NCI-H146 (cell line): ENCODE measurements at places on chromosomes 12 and 14.

DNA sequence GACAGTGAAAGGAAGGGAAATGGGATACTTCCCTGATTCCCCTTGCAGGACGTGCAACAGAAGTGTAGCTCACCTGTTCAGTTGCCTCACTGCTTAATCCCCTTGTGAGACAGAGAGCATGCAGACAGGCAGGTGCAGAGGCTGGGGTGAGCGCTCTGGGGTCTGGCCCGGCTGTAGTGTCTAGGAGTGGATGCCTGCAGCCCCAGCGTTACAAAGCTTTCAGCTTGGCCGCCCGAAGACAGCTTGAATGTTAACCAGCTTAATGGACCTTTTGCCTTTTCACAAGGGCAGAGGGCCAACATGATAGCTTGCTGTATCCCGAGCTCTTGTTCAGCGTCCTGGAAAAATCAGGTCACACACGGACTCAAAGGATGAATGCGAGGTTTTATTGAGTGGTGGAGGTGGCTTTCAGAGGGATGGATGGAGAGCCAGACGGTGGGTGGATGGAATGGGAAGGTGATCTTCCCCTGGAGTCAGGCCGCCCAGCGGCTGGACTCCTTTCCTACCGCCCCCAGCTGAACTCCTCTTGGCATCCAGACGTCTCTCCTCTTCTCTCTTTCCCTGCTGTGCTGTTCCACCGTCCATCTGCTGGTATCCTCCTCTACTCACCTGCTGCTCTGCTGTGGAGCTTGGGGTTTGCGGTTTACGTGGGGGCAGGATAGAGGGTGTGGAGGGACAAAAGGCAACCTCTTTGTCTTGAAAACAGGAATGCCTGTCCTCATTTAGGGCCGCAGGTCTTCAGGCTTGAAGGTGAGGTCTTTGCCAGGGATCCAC is 86.2 kb upstream of the RESF1 start:
- DNase-seq, result peak; percentile 13

DNA sequence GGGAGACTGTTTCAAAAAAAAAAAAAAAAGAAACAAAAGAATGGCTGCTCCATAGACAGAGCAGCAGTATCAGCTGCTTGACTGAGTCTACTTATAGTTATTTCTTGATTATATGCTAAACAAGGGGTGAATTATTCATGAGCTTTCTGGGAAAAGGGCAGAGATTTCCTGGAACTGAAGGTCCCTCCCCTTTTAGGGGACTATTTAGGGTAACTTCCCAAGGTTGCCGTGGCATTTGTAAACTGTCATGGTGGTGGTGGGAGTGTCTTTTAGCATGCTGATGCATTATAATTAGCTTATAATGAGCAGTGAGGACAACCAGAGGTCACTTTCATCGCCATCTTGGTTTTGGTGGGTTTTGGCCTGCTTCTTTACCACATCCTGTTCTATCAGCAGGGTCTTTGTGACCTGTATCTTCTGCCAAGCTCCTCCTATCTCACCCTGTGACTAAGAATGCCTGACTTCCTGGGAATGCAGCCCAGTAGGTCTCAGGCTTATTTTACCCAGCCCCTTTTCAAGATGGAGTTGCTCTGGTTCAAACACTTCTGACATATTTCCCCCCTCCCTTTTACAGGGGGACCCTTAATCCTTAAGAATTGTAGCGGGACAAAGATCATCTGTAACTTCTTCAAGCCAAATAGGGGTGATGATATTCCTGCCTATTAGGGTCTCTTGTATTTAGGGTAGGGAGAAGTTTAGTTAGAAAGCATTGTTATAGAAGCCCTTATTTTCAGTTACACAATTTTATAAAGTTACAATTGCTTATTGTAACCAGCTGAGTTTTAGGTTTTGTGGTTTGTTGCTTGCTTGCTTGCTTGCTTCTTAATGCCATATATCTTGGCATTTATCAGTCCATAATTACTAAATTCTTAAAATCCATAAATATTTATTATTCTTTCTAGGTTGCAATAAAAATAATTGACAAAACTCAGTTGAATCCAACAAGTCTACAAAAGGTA is 42.5 kb downstream of the MARK3 start:
- no peak for DNase-seq

- DNase-seq, result no peak
Observed at GRCh38 chr14:22689199-22689598, 45.0 kb upstream of the OR6J1 start.

DNA sequence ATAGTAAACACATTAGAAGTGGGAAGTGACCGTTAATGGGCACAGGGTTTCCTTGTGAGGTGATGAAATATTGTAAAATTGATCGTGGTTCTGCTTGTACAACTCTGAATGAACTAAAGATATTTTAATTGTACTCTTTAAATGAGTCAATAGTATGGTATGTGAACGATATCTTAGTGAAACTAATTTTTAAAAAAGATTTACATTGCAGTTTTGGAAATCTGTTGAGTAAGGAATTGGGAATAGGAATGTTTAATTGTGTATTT is 1.7 kb downstream of the ZNF410 start:
- no peak for DNase-seq

- no peak for DNase-seq
Observed at GRCh38 chr12:52976574-52977071, 27.7 kb downstream of the KRT18 start.

- peak; percentile 45 for DNase-seq
Observed at GRCh38 chr14:78153064-78153341, 17.2 kb upstream of the NRXN3 start.

- DNase-seq, result no peak
Observed at GRCh38 chr12:63041601-63042000, 106.7 kb upstream of the PPM1H start.

- peak; percentile 12 for DNase-seq
Observed at GRCh38 chr14:74425525-74426201, 347 bp downstream of the SYNDIG1L start.

DNA sequence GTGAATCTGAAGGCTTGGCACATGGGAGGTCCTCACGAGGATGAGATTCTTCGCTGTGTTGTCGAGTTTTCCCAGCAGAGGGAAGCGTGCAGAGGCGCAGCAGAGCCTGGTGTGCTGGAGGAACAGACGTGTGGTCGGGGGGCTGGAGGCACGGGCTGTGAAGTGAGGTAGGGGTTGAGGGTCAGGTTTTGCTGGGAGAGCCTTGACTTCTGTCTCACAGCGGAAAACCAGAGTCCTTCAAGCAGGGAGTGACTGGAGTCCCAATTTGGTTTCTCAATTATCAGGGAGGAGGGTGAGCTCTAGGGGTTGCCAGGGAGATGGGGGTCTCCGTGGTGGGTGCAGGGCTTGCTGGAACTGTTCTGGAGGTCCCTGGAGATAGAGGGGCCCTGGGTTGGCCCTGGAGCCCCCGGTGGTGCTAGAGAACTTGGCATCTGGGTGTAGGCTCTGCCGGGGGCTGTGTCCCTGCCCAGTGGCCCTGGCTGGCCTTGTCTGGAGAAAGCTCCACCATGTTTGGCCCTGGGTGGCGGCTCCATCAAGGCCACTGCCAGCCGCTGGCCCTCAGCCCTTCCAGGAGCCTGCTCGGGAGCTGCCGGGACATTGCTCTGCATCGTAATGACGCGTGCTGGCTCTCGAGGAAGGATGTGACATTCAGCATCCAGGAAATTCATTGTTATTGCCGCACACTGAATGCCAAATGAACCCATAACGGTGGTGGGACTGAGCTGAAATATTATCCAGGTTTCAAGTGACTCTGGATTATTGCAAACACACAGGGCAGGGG is 215.7 kb downstream of the KIF26A start:
- no peak for DNase-seq

GRCh38 chr12:76627346-76628135 is 68.0 kb upstream of the OSBPL8 start:
- no peak for DNase-seq

GRCh38 chr14:94689985-94690400 is 77.8 kb downstream of the SERPINA3 start:
- DNase-seq, result peak; percentile 10

GRCh38 chr14:101352567-101352966 is 208.7 kb upstream of the DIO3 start:
- no peak for DNase-seq

DNA sequence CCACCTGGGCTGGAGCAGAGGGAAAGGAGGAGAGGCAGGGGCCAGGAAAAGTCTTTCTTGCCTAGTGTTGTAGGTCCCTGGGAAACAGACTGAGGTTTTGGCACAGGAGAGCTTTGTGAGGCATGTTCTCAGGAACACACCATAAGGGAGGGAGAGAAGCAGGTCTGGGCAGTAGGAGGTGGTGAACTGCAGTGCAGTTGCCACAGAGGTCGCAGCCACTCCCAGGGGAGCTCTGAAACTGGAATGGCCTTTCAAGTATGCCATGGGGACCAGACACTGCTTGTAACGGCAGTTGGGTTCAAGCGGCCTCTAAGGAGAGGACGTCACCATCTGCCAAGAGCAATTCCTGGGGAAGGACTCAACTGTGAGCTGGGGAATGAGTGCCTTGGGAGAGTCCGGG is 35.4 kb upstream of the NKX2-8 start:
- no peak for DNase-seq

GRCh38 chr12:33529810-33530209 is 90.2 kb upstream of the SYT10 start:
- DNase-seq, result no peak

DNA sequence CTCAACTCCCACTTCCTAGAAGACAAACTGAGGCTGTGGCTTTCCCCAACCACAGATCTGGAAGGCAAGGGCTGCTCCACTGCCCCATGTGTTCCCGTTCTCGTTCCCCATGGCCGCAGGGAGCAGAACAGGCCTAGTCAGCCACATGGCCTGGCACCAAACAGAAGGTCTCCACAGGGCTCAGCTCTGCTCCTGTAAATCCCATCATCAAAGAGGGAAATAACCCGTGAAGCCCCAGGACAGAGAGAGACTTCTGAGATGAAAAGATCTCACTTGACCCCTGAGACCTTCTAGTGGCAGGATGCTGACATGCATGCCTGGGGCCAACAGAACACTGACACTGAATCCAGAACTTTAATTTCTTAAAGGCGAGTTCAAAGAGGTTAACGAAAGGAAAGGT is 68.9 kb downstream of the BCL11B start:
- DNase-seq, result no peak

- no peak for DNase-seq
Observed at GRCh38 chr14:66677780-66678179, 169.8 kb downstream of the GPHN start.

DNA sequence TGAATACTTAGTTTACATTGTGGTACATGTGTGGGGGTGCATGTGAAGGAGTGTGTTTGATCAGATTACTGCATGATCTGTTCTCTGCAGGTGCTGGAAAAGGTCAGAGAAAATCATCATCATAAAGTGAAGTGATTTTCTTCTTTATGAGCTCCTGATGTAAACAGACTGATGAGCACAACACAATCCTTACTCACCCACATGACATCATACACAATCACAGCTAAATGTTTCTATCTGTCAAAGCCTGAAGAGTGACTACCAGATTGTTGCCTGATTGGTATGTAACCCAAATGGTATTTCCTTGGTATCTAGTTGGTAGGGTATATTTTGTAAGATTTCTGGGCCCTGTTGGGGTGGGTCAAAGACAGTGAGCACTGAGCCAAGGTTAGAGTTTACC is 270.8 kb downstream of the FOXG1 start:
- DNase-seq, result peak; percentile 44

- no peak for DNase-seq
Observed at GRCh38 chr14:104899781-104900180, 24.9 kb upstream of the PLD4 start.

DNA sequence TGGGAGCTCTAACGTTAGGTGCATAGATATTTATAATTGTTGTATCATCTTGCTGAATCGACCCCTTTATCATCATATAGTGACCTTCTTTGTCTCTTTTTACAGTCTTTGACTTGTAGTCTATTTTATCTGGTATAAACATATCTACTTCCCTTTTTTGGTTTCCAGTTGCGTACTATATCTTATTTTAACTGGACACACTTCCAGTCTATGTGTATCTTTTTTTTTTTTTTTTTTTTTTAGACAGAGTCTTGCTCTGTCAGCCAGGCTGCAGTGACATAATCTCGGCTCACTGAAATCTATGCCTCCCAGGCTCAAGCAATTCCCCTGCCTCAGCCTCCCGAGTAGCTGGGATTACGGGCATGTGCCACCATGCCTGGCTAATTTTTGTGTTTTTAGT is 41.9 kb upstream of the ZFP36L1 start:
- no peak for DNase-seq

- peak; percentile 34 for DNase-seq
Observed at GRCh38 chr12:45130881-45131281, 80.0 kb upstream of the DBX2 start.

GRCh38 chr12:3022961-3023360 is 54.2 kb upstream of the TSPAN9 start:
- no peak for DNase-seq

DNA sequence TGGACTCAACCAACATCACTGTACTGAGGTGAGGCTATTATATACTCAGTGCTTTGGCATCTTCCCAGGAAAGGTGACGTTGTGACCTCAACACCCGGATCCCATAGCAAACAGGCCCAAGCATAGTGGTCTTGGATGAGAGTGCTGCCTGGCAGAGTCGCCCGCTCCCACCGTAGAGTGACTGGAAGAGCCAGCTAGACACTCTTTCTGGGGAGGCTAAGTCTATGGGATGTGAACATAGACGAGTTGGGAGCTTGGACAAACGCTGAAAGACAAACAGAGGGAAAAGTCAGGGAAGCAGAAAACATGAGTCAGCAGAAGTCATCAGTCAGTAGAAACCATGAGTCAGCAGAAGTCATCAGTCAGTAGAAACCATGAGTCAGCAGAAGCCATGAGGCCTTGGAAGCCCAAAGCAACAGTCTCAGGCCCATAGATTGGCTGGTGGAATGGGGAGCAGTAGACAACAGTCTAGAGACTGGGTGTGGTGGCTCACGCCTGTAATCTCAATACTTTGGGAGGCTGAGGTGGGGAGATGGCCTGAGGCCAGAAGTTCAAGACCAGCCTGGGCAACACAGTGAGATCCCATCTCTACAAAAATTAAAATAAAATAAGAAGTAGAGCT is 66.4 kb upstream of the MAP1LC3B2 start:
- DNase-seq, result no peak

- no peak for DNase-seq
Observed at GRCh38 chr12:50971946-50972345, 19.6 kb downstream of the HIGD1C start.

DNA sequence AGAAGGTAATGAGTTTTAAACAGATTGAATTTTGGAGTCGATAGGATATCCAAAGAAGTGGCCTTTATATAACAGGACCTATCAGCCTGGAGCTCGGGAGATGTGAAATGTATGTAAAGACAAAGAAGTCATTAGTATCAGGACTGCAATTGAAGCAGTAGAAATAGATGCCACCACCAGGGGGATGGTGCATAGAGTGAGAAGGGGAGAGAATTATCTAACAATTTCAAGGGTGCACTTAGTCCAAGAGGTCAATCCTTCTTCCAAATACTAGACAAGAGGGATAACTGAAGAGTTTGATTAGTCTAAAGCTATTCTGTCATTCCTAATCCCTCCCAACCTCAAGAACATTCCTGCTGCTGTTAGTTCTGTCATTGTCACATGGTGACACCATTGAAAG is 127.8 kb downstream of the CFAP54 start:
- no peak for DNase-seq

DNA sequence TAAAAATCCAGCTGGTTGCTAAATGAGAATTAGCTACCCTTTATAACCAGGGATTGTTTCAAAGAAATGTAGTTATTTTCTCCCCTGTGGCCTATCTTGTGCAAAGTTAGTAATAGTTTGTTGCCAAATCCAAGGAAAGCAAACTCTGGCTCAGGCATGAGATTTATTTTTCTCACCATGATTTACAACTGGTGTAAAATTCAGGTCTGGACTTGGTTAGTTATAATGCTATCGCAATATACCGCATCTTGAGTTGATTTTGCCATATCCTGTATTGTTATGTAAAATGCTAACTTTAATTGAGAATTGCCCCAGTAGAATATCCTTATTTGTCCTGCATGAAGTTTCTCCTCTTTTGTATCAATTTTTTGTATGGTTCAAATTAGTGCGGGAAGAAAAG is 135.5 kb downstream of the CRADD start:
- no peak for DNase-seq

- DNase-seq, result no peak
Observed at GRCh38 chr12:5094551-5094950, 50.9 kb downstream of the KCNA5 start.
